ENCODE measurements at places on chromosomes 3 and 15.

GRCh38 chr3:169458752-169459151 lies 204.8 kb downstream of the MECOM start:
- DNase-seq: no peak

DNA sequence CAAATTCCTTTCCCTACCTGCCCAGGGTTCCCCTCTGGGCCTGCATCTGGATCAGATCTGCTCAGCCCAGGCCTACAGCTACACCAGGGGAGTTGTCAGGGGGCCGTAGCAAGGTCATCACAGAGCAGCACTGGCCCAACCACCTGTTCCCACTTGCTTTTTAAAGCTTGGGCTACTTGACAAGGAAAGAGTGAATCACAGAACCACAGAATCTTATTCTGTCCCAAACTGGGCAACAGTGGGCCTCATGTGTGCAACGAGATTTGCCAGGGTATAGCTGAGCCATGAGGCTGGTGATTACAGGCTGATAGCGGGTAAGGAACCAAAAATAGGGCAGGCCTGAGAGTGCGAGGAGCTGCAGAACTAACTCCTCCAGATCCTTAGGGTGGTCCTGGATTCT lies 66.7 kb downstream of the MYLK start:
- DNase-seq: no peak

DNA sequence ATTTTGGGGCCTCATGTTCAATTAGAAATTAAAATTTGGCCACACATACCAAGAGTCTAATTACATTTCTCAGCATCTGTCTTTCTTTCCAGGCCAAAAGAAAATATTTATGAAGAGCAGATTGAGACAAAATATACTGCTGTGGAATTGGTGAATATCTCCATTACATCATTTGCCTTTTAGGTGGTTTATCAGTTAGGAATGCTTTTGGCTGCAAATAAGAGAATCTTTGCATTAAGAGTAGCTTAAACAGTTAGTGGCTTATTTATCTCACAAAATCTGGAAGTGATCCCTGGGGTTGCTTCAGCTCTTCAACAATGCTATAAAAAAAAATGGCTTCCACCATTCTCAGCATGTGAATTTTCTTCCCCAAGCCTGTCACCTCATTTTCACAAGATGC lies 308.7 kb downstream of the MAGI1 start:
- no peak for DNase-seq

DNA sequence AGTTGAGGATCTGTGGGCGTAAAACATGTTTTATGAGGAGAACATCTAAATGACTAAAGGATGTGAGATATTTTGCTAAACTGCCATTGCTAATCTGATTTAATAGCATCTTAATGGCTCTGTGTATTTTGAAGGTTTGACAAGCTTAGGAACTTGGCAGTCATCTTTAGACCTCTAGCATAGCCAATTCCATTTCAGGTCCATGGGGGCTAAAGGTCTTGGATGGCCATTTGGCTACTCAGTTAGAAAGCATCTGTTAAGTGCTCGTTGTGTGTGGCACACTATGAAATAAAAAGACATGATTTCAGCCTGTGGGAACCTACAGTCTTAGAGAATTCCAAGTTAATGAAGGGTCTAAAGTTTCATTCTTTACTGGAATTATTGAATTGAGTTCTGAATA lies 236.2 kb downstream of the IL5RA start:
- DNase-seq: no peak

GRCh38 chr3:194736896-194737600 lies 51.4 kb downstream of the FAM43A start:
- no peak for DNase-seq

- no peak for DNase-seq
Measured at GRCh38 chr15:82539691-82540054, 584 bp downstream of the RPS17 start.

DNA sequence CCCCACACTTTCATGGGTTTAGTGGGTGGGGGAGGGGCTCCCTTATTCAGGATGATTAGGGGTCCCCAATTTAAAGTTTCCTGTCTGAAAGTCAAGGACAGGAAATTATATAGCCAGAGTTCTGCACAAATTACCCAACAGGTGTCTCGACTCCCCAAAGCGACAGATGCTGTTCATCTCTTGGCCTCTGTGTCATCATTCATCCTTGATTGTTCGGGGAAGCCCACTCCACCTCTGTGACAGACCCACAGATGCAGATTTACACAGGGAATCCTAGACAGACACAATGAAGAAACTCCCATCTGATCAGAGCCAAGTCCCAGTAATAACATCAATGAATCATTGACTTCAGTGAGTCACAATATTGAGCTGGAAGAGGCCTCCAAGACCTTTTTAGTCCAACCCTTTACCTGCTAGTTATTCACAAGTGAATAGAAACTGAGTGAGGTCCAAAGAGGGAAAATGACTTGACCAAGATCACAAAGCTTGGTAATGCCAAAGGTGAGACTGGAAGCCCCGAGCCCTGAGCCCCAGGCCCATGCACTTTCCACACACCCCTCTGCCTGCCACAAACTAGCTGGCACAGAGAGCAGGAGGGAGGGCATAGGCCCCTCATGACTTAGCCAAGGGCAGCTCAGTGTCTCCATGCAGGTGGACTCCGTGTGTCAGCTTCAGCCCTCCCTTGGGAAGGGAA lies 7.9 kb upstream of the SRP14 start:
- DNase-seq: no peak

GRCh38 chr3:42501681-42502428 lies 588 bp upstream of the VIPR1 start:
- peak; percentile 33 for DNase-seq

DNA sequence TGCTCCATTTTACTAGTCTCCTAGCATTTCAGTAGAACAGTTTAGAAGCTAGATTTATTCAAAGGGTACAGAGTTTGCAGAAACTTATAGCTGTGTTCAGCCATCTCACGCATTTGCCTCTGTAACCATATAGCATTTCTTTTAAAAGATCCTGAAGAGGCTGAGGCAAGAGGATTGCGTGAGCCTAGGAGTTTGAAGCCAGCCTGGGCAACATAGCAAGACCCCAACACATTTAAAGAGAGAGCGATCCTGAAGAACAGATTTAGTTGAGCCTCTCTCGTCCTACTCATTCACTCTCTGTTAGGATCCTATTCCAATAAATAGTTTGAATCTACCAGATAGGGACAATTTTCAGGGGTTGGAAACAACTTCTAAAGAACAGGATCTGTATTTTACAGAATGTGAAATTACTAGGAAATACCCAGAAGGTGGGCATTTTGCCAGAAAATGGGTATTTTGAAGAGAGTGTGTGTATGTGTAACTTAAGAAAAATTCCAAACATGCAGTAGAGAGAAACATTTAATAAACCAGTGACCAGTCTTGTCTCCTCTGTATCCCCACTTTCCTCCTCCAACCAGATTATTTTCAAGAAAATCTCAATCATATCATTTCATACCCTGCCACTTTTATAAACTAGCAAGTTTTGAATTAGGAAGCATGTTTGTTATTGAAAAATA lies 4.5 kb downstream of the EIF3J start:
- no peak for DNase-seq

GRCh38 chr3:99674086-99674789 lies 35.8 kb downstream of the COL8A1 start:
- DNase-seq: no peak

GRCh38 chr15:33154351-33155166 lies 40.0 kb downstream of the FMN1 start:
- no peak for DNase-seq

DNA sequence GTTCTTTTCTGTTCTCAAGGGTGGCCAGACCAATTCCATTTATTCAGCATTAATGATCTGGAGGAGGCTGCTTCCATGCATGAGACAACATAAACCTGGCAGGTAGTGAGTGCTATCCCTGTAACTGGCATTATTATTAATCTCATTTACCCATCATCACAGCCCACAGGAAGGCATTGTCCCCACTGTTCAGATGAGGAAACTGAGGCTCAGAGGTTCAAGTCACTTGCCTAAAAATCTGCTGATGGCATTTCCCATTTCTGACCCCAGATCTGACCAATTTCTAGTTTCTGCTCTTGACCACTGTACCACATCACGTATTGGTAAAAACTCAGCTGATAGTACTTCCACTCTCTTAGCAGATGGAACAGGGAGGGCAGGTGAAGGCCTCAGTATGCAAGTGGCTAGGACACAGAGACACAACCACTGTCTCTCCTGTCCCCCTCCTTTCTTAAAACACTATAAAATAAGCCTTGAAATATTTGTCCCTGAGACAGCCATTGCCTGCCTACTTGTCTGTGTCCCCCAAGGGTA lies 36.1 kb downstream of the TRANK1 start:
- DNase-seq: no peak

GRCh38 chr15:38563723-38564519 lies 693 bp downstream of the RASGRP1 start:
- peak; percentile 84 for DNase-seq

DNA sequence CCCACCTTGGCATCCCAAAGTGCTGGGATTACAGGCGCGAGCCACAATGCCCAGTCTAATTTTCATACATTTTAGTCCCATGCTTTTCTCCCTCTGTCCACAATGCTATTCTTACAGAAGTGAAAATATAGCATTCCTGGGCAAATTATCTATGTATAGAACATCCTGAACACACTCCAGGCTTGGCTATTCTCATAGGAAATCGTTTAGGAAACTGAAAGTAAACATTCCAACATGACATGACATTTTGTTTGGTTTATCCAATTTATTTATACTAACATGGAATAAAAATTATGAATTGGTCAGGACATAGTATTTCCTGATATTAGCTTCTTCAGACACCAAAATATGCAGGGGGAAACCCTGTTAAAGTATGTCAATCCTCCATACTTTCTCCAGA lies 52.6 kb downstream of the SYNM start:
- no peak for DNase-seq

GRCh38 chr15:63322541-63322940 lies 45.1 kb downstream of the APH1B start:
- DNase-seq: no peak

DNA sequence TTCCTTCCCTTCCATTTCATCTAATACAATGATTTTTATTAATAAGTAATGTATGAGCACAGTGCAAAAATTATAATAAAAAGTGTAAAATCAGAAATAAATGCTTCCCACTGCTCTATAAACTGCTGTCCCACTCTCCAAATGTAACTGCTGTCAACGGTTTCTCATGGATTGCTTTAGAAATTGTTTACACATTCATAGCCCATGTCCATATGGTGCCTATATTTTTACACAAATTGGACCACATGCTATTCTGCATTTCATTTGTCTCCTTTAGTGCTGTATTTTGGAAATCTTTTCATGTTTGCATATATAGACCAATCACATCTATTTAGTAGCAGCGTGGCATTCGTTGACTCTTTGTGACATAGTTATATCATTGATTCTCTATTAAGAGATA lies 164.7 kb upstream of the SLCO3A1 start:
- DNase-seq: no peak

DNA sequence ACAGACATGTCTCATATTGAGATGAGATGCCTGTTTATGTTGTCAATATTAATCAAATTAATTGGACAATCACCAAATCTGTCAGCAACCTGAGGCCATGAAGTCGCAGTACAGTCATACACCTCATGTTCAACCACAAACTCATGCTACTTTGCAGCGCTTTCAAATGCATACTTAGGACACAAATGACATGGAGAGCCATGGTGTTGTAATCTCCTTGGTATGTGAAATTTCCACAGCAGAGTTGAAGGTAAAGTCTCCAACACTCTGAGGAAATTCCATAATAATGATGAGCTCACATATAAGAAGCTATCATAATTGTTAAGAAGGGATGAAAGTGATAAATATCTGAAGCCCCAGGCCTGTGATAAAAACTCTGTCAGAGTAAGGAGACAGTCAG lies 873.9 kb downstream of the MCTP2 start:
- no peak for DNase-seq

DNA sequence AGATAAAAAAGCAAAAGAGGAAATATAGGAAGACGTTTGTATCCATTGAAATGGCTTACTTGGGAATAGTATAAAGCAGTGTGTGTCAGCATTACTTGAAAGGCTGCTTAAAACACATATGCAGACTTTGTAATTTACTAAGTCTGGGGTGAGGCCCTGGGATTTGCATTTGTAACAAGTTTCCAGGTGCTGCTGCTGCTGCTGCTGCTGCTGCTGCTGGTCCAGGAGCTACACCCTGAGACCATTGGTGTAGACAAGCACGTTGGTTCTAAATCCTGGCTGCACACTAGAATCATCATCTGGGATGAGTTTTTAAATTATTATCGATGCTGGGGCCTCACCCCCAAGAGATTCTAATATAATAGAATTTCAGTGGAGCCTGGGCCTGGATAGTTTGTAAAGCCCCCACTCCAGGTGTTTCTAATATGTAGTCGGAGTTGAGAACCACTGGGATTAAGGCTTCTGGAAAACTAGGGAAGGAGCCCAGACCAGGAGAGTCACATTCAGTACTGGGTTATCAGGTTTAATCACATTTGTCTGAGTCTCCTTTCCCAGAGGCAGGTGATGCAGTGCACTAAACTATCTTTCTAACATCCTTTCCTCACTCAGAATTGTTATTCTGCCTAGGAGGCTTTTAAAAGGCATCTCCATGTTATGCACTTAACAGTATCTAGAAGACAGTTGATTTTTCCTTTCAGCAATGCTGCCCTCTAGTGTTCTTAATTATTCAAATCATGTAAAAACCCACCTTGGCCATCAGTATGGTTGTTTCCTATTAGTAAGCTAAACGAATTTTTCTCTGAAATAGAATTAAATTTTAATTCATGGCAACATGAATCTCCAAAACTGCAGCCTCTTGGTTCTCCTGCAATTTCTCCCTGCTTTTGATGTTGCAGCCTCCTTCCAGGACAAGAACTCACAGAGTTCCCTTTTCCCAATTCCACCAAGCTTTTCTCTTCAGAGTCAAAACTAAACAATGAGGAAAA lies 45.4 kb downstream of the SSR3 start:
- DNase-seq: no peak

GRCh38 chr3:95088464-95088863 lies 1025.6 kb downstream of the NSUN3 start:
- no peak for DNase-seq

GRCh38 chr15:31727612-31728011 lies 302.7 kb upstream of the CHRNA7 start:
- DNase-seq: no peak

GRCh38 chr3:4517643-4518311 lies 24.6 kb downstream of the ITPR1 start:
- no peak for DNase-seq

DNA sequence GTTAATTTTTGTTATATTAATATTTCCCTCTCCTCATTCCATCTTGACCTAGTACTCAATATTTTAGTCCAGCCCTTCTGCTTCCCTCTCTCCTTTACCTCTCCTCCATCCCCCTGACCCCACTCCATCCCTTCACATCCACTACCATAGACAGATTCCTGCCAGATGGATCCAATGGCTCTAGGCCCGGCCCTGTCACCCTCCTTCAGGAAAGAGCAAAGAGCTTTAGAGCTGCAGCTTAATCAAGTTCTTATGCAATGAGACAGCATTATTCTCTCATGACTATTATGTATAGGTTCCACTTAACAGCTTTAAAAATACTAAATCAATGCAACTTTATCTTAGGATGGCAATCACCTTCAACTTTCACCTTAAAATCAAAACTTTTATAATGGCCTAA lies 200.7 kb upstream of the TTC14 start:
- no peak for DNase-seq

DNA sequence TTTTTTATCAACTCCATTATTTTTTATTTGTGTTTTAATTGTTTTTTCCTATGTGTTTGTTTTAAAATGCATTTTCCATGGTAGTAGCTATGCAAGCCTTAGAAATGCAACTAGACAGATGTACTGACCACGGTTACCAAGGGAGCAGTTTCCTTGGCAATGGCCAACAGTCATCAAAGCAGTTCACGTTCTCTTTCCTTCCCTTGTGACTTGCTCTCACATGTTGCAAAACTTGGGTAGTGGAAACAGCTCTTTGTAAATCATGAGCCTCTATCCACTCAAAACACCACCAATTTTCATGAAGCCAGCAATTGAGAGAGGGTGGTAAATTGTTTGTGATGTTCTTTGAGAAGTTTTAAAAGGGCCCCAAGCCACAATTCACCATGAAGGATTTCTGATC lies 499.4 kb upstream of the MDFIC2 start:
- DNase-seq: no peak
